M059J (cell line): ENCODE measurements at places on chromosomes 3 and 15. TPM values are rescaled to one million over a fixed set of nuclear protein-coding genes. Genes with fewer than 3 reads are reported as not detected.

COX17 gene
- total RNA-seq, result 64.5 and 103 TPM in 2 replicates

GHSR gene
- not detected in 2 replicates for total RNA-seq

GRCh38 chr3:45741742-45742460, 52.7 kb downstream of the SACM1L start:
- DNase-seq, result no peak

DNA sequence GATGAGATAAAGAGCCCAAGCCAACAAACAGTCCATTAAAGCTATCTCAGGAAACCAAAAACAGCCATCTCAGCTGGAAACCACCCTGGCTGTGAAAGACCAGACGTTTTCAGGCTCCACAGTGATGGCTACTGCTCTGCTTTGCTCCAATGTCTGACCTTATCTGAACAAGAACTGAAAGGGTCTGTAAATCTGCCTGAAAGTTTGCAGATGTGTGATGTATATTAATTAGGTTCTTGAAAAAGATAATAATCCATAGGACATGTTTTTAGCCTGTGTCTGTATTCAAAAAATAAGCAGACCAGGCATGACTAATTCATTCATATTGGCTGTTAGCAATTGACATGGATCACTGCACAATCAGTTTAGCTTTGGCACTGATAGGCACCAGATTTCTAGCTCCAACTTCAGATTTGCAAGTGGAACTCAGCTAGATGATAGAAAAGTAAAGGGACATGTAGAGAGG, 611.4 kb upstream of the NAALADL2 start:
- no peak for DNase-seq
